NCI-H526 (cell line): ENCODE measurements at places on chromosomes 6 and 20.
A peak's percentile ranks its signal among the peaks of the same experiment; 100 is the strongest.

- no peak for DNase-seq
Measured at GRCh38 chr6:113018351-113019151, 671.4 kb downstream of the RFPL4B start.

GRCh38 chr20:1810926-1811620 lies 84.1 kb upstream of the SIRPA start:
- no peak for DNase-seq

GRCh38 chr20:57657535-57658446 lies 37.6 kb upstream of the ZBP1 start:
- DNase-seq, result no peak

DNA sequence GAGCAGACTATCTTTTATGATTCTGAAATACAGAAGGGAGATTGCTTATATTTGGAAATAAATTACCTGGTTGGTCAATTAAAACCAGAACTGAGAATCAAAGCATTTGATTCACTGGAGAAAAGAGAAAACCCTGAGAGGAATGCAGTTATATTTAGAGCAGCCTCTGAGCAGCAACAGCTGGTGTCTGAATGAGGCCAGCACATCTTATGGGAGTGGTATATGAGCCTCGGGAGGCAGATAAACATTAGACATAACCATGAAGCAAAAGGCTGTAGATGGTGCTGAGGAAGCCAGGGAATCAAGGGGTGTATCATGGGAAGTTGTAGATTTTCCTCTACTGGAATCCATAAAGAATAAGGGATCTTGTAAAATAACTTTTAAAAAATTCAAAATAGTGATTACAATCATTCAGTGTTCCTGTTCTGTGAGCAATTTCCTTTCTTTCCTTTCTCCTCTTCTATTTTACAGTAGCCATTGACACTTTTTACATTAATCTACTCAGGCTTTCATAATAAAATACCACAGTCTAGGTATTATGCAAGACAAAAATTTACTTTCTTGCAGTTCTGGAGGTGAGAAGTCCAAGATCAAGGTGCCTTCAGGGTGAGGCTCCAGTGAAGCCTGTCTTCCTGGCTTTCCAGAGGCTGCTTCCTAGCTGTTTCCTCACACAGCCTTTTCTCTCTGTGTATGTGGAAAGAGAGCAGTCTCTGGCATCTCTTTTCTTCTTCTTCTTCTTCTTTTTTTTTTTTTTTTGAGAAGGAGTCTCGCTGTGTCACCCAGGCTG lies 32.8 kb upstream of the ENPP5 start:
- DNase-seq, result no peak

DNA sequence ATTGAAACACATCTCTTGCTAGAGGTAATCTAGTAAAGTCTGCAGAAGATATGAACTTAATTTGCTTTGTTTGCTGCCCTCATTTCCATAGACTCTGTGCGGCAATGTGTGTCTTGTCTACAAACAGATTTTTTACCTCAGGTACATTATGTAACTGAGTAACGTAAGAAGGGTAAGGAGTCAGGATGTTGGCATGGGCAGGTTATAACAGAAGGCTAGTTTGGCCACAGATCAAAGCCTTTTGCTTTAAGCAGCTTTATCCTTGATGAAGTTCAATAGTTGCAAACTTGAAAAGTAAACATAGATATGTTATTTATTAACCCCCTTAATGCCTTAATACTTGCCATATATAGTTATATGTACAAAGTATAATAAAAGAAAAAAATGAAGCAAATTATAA lies 391.6 kb upstream of the FKBP1C start:
- no peak for DNase-seq

- DNase-seq, result no peak
Measured at GRCh38 chr6:15994814-15995459, 133.9 kb upstream of the MYLIP start.

- no peak for DNase-seq
Measured at GRCh38 chr20:920311-920710, 4.2 kb upstream of the ANGPT4 start.

- no peak for DNase-seq
Measured at GRCh38 chr20:60695226-60696000, 556.6 kb upstream of the CDH4 start.

DNA sequence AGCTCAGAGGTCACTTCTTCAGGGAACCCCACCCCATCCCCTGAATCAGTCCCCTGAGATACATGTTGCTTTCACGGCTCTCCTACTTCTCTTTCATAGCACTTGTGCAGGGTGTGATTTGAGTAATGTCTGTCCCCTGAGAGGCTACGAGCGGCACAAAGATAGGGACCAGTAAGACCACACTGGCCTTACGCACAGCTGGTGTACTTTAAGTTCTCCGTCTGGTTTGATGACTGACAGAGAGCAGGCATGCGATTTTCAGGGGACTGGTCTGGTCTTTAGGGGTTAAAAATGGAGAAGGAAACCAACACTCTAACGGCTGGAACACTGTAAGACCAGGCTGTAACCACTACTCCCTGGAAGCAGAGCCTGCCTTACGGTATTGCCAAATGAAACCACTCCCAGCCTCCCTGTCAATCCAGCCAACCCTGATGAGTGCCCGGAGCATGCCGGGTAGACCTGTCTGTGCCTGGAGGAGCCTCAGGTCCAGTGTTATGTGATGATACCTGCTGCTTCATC lies 47.1 kb downstream of the ELMO2 start:
- no peak for DNase-seq

DNA sequence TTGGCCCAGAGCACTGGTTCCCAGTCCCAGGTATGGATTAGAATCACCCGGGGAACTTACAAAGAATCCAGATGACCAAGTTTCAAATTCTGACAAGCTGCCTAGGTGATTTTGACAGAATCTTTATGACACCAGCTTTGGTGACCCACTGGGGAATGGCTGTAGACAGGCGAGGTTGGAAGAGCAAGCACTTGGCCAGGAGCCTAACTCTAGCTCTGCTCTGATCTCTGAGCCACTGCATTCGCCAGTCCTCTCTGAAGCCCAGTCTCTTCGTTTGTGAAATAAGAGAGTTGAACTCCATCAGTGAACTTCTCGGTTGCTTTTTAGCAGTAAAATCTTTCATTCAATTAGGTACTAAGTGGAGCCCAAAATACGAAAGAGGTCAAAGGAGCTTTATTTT lies 161.2 kb downstream of the VEGFA start:
- no peak for DNase-seq

DNA sequence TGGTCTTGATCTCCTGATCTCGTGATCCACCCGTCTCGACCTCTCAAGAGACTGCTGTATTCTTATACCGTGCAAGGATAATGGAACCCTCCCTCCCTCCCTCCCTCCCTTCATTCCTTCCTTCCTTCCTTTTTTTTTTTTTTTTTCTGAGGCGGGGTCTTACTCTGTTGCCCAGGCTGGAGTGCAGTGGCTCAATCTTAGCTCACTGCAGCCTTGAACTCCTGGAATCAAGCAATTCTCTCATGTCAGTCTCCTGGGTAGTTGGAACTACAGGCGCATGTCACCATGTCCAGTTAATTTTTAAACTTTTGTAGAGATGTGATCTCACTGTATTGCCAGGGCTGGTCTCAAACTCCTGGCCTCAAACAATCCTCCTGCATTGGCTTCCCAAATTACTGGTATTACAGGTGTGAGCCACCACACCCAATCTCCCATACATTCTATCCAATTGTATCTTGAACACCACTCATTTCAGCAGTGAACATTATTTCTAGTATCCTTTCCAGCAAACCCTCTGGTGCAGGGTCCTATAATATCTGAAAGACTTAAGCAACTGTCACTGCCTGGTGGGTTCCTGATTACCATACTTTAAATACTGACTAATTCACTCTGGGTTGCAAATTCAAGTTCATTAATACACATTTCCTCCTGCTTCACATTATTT lies 210.0 kb upstream of the ZNF217 start:
- no peak for DNase-seq

GRCh38 chr6:94065707-94066337 lies 646.5 kb upstream of the EPHA7 start:
- DNase-seq, result peak; percentile 67

GRCh38 chr6:115512923-115513322 lies 547.8 kb downstream of the FRK start:
- no peak for DNase-seq

- no peak for DNase-seq
Measured at GRCh38 chr20:31859266-31859997, 10.9 kb downstream of the DUSP15 start.

GRCh38 chr20:23459461-23460150 lies 6.9 kb upstream of the CST11 start:
- DNase-seq, result no peak
